ENCODE measurements at places on chromosomes 13 and 19. TPM values are rescaled to one million over a fixed set of nuclear protein-coding genes. Genes with fewer than 3 reads are reported as not detected.

C19orf18 gene
- total RNA-seq = not detected

TLE6 gene
- under 0.01 TPM for total RNA-seq

PEG3 gene
- total RNA-seq = not detected

KL gene
- total RNA-seq = not detected

POSTN gene
- total RNA-seq = 32.6 TPM

SLC25A15 gene
- 16.1 TPM for total RNA-seq

C19orf67 gene
- total RNA-seq = not detected

ZNF729 gene
- not detected for total RNA-seq

MEIOSIN gene
- total RNA-seq = not detected

C19orf47 gene
- total RNA-seq = 4.4 TPM

DIAPH3 gene
- total RNA-seq = 16.1 TPM

RNF225 gene
- total RNA-seq = not detected

ZNF836 gene
- total RNA-seq = 5.0 TPM

TINCR gene
- total RNA-seq = not detected

SIAH3 gene
- total RNA-seq = not detected

CLEC17A gene
- total RNA-seq = not detected

CEACAM7 gene
- not detected for total RNA-seq

PNMA8C gene
- 0.18 TPM for total RNA-seq

PCID2 gene
- 72.8 TPM for total RNA-seq

TBXA2R gene
- 0.36 TPM for total RNA-seq

SLITRK6 gene
- 1.6 TPM for total RNA-seq

SOHLH2 gene
- total RNA-seq = 0.28 TPM

SRRM5 gene
- not detected for total RNA-seq

FXYD3 gene
- total RNA-seq = not detected

KLF12 gene
- total RNA-seq = 44.8 TPM

FBXO17 gene
- 10.8 TPM for total RNA-seq

ATP4B gene
- not detected for total RNA-seq

THSD8 gene
- not detected for total RNA-seq

STOML3 gene
- total RNA-seq = not detected

COL4A1 gene
- 230 TPM for total RNA-seq

TPGS1 gene
- total RNA-seq = 2.7 TPM

UGGT2 gene
- total RNA-seq = 40.1 TPM

RXFP2 gene
- total RNA-seq = not detected

ADGRE3 gene
- not detected for total RNA-seq

MISP3 gene
- under 0.01 TPM for total RNA-seq

LYL1 gene
- 0.28 TPM for total RNA-seq

ZNF724 gene
- total RNA-seq = 18.3 TPM

ZNF382 gene
- total RNA-seq = 1.9 TPM

FBN3 gene
- not detected for total RNA-seq

B3GNT3 gene
- total RNA-seq = not detected

KLK3 gene
- not detected for total RNA-seq

PRRG2 gene
- 0.54 TPM for total RNA-seq

DUS3L gene
- 14.2 TPM for total RNA-seq

Data from IMR-90 (cell line).